ENCODE measurements at places on chromosomes 6 and 20.

GRCh38 chr6:29858006-29858405 lies 30.4 kb downstream of the HLA-G start:
- no peak for DNase-seq

GRCh38 chr6:43776799-43777776 lies 7.1 kb downstream of the VEGFA start:
- no peak for DNase-seq

DNA sequence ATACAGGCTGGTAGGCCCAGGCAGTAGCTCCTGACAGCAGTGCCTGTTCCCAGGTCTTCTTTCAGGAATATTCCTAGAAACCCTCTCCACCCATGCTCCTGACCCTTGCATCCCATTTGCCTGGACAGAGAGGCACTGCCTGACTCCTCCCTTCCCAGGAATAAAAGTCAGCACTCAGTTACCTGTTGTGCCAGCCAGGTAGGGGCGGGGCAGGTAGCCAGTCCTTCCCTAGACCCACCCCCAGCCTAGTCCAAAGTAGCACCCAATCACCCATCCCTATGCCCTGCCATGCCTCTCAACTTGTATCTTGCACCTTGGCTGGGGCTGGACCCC lies 129.9 kb downstream of the MRPL14 start:
- no peak for DNase-seq

DNA sequence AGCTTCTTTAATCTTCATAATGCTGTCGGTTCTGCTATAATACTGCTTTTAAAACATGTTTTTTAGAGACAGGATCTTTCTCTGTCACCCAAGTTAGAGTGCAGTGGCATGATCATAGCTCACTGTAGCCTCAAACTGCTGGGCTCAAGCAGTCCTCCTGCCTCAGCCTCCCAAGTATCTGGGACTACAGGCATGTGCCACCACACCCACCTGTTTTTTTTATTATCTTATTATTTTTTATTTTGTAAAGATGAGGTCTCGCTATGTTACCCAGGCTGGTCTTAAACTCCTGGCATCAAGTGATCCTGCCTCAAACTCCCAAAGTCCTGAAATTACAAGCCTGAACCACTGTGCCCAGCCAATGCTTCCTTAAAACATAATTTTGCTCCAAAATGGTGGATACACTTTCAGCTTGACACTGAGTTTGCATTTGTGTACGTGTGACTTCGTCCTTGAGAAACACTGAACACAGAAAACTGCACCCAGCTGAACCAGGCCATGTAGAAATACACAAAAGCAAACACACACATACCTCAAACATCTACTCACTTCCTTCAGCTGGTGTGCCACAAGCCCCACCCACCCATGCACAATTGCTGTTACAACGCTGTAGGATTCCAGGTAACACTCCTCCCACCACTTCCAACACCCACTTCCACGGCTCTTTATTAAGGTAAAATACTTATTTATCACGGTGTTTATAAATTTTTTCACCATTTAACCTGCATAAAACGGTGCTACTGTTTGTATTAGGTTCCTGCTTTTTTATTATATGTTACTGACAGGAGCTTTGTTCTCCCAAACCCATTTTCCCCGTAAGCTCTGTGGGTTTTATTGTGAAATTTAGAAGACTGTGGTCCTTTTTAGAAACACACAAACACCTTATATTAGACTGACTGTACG lies 109.1 kb downstream of the TSHZ2 start:
- DNase-seq: peak; percentile 69

DNA sequence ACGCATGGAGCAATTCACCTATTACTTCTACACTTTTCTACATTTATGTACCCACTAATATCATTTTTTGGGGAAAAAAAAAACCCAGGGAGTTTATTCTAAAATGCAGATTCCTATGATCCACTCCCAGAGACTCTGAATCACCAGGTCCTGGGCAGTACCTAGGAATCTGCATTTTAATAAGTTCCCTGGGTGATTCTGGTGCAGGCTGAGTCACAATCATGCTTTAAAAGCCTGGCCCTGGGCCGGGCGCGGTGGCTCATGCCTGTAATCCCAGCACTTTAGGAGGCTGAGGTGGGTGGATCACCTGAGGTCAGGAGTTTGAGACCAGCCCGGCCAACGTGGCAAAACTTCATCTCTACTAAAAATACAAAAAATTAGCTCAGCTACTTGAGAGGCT lies 43.3 kb upstream of the MLN start:
- no peak for DNase-seq

DNA sequence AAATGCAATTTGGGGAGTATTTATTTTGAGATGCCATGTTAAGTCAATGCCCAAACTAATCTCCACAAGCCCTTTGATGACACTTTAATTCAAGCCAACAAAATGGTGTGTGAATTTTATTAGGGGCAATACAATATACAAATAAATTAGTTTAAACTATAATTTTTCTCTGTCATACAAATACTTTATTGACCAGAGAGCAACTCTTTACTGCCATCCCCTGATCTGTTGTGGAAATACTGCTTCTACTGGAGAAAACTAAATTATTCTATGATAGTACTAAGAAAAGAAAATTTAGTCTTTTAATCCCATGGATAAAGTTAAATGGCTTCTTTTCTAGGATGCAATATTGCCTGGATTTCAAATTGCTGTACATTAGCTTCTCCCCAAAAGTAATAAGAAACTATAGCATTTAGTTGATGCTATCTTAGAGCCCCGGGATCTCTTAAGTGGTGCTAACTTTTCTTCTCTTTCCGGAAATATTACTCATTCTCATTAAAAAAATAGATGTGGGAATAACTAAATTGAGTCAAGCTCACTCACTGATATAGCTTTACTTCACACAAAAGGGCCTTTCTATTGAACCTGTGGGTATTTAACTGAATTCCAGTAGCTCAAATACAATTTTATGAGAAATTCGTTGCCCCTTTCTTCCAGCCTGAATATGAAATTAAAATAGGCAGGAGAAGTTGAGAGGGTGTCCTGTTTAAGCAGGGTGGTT lies 49.2 kb downstream of the SMPDL3A start:
- DNase-seq: peak; percentile 32

DNA sequence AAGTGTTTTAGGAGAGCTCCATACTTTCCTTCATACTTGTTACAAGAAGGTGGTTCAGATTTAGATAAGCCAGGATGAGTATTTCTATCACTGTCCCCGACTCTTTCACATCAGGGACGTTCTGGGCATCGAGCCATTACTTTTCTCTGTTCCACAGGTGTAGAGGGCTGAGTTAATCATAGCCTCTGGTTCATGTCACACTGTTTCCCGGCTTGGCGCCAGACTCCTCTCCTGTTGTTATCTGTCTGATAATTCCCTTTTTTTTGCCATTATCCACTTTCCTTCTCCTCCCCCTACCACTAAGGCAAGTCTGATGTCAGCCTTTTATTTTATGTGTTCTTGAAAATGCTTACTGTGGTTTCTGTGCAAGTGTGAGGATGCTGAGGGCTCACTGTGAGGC lies 593.4 kb downstream of the UTRN start:
- DNase-seq: no peak

GRCh38 chr20:21465799-21466198 lies 48.1 kb downstream of the NKX2-2 start:
- DNase-seq: no peak

DNA sequence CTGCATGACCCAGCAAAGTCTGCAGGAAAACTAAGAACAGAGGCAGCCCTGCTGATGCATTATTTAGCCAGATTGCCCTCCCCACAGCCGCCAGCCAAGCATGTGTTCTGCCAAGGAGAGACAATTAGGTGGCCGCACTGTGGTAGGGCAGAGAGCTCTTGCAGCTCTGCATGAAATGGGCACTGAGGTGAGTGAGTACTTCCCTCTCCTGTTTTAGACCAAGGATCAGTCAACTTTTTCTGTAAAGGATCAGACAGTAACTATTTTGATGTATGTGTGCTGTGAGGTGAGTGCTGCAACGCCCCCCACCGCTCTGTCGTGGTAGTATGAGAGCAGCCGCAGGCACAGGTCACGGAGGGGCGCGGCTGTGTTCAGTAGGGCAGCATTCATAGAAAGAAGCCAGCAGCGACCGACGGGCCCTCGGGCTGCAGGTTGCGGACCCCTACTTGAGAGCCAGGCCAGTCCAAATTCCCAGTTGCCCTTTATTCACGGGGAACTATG lies 23.8 kb upstream of the FAM50B start:
- DNase-seq: peak; percentile 55

DNA sequence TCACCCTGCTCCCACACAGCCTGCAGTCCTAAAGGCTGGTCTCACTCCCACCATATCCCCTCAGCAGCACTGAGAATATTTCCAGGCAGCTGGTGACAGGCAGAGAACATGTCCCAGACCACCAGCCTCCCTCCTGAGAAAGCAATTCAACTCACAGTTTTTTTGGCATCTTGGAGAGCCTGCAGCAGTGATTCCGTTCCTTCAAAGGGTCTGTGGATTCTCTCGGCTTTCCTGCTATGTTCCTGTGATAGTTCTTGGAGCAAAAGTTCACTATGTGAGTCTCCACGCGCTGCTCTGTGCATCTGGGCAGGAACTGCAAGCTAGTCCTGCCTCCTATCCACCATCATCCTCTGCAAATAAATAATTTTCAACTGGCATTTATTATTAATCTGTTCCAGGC lies 448.3 kb upstream of the HSF2 start:
- DNase-seq: peak; percentile 5
